Body of pancreas (tissue), 4 donors: ENCODE measurements at places on chromosomes 7 and 10. TPM values are rescaled to one million over a fixed set of nuclear protein-coding genes. Genes with fewer than 3 reads are reported as not detected.

DNA sequence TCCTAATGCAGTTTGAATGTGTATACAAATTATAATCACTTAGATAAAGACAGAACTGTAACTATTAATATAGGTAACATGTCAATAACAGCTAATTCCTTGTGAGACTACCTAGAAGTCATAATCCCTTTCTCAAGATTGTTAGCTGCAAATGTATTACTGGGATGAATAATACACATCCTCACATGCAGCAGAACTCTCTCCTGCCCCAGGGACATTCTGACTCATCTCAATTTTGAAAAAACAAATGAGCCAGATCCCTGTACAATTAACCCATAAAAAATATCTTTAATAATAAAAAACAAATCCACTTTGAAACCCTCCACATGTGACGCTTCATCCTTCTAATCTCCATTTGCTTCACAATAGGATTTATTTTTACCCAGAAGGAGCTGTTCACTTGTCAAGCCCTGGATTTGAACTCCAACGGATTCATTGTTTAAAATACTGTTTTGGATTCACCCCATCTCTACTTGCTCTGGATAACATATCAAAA is 428.4 kb upstream of the TEX47 start:
- no peak for DNase-seq

The KAZALD1 gene
- 1.6 TPM for total RNA-seq

- no peak for DNase-seq
Observed at GRCh38 chr10:405648-406047, 270.4 kb downstream of the ZMYND11 start.

GRCh38 chr7:150380463-150380862 is 1.3 kb downstream of the ZNF775 start:
- DNase-seq = no peak

The PIK3AP1 gene
- 37.2 TPM for total RNA-seq

- peak; percentile 86 for DNase-seq
Observed at GRCh38 chr7:74502216-74502891, 48.6 kb downstream of the GTF2IRD1 start.

The NEBL gene
- 18.5 TPM for total RNA-seq
